IgD-negative memory B cell (primary cell): ENCODE measurements at places on chromosomes 1 and 21. TPM values are rescaled to one million over a fixed set of nuclear protein-coding genes. Genes with fewer than 3 reads are reported as not detected.

Gene GBP6
- not detected for polyA plus RNA-seq

Gene COL6A1
- not detected for polyA plus RNA-seq

Gene HAO2
- not detected for polyA plus RNA-seq

Gene TIE1
- polyA plus RNA-seq = not detected

Gene NOS1AP
- not detected for polyA plus RNA-seq

Gene OLIG2
- not detected for polyA plus RNA-seq

Gene TNNI3K
- polyA plus RNA-seq = not detected

Gene PTTG1IP
- 44.7 TPM for polyA plus RNA-seq

Gene IFNLR1
- polyA plus RNA-seq = 11.5 TPM

Gene CD84
- 8.7 TPM for polyA plus RNA-seq

Gene SPRR2B
- polyA plus RNA-seq = not detected

Gene CSF3R
- polyA plus RNA-seq = 1.9 TPM

Gene INAVA
- not detected for polyA plus RNA-seq

Gene EFNA1
- polyA plus RNA-seq = not detected

Gene PTPN7
- polyA plus RNA-seq = 18.7 TPM

Gene CD244
- polyA plus RNA-seq = 1.6 TPM

Gene RGS8
- polyA plus RNA-seq = not detected

Gene DMRTA2
- polyA plus RNA-seq = not detected

Gene FMO3
- not detected for polyA plus RNA-seq

Gene TNNT2
- not detected for polyA plus RNA-seq
